ENCODE measurements at places on chromosomes 4 and X.

- DNase-seq = no peak
Observed at GRCh38 chr4:13088726-13089658, 395.1 kb downstream of the RAB28 start.

GRCh38 chr4:8376361-8377102, 64.0 kb downstream of the ACOX3 start:
- DNase-seq = no peak

DNA sequence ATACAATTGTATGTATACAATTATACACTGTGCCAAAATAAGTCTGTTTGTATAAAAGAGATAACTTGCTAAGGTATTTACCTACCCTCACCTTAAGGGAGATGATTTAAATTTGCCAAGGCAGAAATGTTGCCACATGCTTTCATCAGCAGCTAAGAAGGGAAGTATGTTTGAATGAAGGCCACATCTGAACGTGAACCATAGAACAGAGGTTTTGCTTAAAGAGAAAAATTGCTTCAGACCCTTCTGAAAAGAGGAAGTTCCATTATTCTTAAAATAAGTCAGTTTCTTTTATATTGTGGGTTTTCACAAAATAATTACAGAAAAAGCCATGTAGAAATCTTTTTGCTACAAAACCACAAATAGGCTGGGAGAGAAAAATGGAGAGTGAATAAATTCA, 621.5 kb upstream of the HTR2C start:
- no peak for DNase-seq

DNA sequence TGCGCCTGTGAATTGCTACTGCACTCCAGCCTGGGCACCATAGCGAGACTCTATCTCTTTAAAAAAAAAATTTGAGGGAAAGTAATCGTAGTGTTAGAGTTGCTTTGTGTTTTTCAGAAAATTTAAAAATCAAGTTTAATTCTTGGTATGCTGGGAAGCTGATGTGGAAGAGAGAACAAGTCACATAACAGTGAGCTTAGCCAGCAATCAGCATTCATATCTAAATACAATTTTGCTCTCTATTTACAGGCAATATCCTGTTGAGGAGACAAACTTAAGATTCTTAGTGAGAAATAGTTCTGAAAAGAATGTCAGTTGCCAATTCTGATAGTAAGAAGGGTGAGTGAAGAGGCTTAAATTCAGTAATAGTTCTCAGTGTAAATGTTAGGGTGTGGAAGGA, 9.6 kb upstream of the NDUFC1 start:
- no peak for DNase-seq

GRCh38 chrX:12297353-12297752, 159.1 kb downstream of the FRMPD4 start:
- no peak for DNase-seq

- no peak for DNase-seq
Observed at GRCh38 chr4:106718548-106718947, 317.6 kb downstream of the DKK2 start.

DNA sequence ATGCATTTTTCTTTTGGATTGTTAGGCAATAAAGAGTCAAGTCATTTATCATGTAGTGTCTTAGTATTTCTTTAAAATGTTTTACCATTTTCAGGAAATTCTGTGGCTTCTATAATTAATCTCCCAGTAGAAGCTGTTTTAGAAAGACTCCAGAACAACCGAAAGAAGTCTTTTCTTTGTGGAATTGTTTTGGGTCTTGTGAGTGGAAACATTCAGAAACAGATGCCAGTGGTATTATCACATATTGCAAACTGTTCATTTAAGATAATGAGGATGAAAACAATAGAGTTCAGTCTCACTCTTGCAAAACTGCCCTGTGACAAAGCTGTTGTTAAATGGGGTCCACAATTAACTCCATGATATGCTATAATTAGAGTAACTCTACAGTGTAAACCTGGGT, 211.2 kb upstream of the KIT start:
- DNase-seq = no peak

DNA sequence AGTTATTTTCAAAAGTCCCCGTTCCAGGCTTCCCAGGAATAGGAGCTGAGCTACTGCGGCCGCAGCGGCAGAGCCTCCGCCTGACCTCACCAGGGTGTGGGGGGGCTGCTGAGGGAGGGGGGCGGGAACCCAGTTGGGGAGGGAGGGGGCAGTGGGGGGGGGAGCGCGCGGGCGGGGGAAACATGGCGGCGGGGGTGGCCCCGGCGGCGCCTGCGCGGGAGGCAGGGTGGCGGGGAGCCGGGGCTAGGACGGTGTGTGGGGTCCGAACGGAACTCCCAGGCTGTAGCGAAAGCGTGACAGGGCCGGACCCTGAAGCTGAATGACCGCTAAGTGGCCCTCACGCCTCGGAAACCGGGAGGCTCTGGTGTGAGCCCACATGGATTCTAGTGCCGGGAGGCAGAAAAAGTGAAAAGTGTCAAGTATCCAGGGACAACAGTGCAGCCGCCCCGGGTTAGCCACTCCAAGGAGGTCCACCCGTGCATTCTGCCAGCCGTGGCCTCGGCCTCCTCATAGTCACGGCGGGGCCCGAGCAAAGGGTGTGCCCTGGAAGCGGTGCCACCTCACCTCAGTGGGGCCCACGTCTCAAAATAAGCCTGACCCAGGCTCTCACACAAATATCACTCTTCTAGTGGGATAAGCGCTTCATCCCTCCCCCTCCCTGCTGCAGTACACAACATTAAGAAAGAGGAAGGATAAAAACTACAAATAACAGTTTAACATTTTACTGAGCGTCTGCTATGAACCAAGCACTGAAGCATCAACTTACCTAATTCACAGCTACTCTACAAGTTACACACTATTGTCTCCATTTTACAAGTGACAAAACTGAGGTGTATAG, at the start of gene KLHL13:
TSS of gene KLHL13 (minus strand) at position 98 of the 838 bp plus-strand sequence. CDS start 88,337 bp downstream, outside the sequence.
- peak; percentile 22 for DNase-seq

DNA sequence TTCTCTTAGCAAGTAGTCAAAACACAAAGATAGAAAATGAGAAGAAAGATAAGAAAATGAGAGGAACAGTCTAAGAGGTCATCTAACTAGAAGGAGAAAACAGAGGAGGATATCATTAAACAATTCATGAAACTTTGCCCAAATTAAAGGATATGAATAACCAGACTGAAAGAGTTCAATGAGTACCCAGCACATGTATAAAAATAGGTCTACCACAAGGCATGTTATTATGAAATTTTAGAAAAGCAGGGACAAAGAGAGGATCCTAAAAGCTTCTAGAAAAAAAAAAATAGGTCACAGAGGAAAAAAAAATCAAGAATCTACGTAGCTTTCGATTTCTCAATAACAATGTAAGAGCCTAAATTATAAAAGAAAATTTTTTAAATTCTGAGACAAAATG, 118.5 kb downstream of the WDFY3 start:
- DNase-seq = no peak

GRCh38 chrX:98068024-98068580, 1184.4 kb downstream of the RPA4 start:
- DNase-seq = no peak

All from activated naive CD4-positive, alpha-beta T cell (primary cell).